ENCODE measurements at places on chromosomes 7 and 10.

DNA sequence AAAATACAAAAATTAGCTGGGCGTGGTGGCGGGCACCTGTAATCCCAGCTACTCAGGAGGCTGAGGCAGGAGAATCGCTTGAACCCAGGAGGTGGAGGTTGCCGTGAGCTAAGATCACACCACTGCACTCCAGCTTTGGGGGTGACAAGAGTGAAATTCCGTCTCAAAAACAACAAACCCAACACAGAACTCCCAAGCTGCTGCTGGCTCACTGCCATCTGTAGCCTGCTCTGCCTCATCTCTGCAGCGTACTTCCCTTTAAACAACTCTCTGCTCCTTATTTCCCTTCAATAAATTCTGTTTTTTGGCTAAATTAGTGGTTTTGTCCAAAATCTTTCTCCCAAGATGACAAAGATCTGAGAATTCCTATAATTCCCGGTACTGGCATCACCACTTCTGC is 189.2 kb upstream of the GALNT17 start:
- DNase-seq: no peak

DNA sequence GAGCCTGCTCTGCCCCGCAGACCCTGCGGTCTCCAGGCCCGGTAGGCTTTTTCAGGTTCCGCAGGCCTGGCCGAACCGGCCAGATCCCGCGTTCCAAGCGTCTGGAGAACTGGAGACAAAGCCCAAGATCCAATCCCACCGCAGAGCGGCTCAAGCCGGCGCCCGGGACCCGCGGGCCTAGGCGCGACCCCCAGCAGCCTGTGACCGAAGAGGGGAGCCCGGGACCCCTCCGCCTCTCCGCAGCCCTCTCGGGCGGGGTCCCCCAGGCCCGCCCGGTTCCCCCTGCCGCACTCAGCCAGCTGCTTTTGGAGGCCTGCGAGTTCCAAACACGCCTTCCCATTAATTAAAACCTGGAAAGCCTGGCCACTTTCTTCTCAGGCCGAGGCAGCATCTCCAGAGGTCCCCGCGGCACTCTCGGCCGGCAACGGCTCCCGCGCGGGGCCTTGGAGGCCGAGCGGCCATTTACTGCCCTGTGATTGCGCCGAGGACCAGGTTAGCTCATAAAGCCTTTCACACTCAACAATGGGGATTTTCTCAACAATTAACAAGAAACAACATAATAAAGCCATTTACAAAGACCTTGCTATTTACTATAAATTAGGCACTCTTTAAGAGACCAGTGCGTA is 16.7 kb downstream of the SKIDA1 start:
- no peak for DNase-seq

DNA sequence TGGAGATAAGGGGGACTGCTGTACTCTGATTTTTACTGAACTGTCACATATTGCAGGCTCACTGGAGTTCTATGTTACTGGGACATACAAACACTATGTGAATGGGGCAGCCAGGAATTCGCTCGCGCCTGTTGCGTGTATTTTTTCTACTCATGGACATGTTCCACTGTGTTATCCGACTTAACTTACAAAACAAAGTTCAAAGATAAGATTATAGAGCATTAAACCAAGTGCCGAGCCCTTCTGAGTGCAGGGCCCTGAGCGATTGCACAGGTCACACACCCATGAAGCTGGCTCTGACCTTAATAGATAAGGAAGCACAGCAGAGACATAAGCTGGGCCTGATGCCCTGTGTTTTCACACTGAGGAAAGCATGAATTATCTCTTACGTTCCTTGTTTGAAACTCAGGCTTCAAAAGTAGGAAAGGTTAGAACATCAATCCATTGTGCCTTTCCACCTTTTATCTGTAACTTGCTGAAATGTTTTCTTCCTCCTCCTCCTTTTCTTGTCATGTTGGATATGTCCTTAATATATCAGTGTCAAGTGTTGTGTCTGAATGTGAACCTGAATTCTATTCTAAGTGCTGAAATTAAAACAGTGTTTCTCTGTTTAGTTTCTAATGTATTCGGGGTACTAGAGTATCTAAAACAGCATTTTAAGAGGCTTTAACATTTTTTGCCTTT is 273.8 kb downstream of the AUTS2 start:
- no peak for DNase-seq

GRCh38 chr7:77455321-77455720 is 39.2 kb upstream of the GSAP start:
- DNase-seq: no peak

DNA sequence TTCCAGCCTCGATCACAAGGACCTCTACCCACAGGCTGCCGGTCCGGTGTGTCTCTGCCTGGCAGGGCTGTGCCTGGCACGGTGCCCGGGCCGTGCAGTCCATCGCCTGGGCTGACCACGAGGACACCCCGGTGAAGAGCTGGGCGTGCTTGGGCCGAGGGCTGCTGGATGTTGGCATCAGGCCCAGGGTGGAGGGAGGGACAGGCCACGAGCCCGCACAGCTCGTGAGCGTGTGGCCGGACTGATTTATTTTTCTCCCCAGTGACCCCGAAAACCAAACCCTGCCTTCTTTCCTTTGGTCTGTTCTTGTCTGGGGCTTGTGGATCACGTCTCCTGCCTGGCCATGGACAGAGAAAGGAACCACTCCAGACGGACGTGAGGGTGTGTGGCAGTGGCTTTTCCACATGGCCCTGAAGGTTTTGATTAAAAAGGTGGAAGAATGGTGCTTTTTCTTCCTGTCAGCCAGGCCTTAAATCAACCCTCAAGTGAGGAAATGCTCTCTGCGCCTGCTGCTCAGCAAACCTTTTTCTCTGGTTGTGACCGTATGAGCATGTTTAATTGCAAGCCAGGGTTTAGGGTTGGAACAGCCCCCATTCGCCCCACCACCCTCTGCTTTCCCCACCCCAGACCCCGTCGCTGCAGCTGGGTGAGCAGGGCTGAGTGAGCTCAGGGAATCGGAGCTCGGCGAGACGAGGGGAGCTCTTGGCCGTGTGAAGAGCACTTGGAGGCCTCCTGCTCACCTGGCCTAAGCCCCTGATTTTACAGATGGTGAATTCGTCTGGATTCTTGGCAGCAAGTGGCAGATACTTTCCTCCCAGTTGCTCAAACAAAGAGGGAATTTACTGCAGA is 130.1 kb downstream of the RGS10 start:
- DNase-seq: no peak

DNA sequence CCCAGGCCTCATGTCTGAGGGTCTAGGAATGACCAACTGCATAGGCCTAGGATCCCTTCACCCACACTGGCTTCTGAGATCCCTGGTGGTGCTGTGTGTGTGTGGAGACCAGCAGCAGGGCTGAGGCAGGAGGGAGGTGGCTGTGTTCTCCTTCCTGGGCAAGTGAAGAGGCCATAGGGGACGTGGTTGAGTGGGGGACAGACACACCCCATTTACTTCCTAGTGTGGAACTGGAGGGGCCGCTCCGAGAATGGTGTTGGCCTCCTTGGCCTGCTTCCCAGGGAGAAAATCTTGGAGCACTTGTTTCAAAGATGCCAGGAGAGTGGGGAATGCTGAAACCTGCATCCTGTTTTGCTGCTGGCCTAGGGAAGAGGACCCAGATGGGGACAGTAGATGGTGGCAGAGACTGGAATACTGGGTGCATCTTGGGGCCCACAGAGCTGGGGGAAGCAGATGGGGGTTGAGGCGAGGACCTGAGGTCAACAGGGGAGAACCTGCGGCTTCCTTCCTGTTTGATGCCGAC is 19.1 kb downstream of the UBTD1 start:
- no peak for DNase-seq

GRCh38 chr7:100016215-100016901 is 962 bp downstream of the ZKSCAN1 start:
- no peak for DNase-seq

- DNase-seq: no peak
Measured at GRCh38 chr10:82294874-82295378, 419.9 kb downstream of the NRG3 start.

DNA sequence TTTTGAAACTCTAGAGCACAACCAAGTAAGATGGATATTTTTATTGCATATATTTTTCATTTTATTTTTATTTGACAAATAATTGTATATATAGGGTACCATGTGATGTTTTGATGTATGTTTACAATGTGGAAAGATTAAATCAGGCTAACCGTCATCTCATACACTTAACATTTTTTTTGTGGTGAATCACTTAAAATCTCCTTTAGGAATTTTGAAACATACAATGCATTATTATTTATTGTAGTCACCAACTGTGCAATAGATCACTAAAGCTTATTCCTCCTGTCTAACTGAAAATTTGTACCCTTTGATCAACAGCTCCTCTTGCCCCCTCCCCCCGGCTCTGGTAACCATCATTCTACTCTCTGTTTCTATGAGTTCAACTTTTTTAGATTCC is 77.2 kb downstream of the DNAH11 start:
- no peak for DNase-seq

DNA sequence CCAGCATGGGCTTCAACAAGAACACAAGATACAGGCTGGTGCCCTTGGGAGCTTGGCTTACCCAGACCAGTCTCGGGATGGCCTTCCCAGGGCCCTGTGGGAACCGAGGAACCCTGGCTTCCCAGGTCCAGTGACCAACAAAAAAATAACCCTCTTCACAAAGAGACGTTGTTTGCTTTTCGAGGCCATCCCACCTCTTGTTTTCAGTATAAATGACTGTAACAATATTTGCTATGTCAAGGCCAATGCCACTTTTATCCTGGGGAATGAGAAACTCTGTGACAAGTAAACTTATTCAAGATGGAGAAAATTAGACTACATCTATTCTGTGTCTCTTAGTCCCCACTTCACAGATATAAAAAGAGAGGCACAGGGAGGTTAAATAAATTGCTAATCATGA is 138.8 kb downstream of the PRPF18 start:
- DNase-seq: no peak

- DNase-seq: no peak
Measured at GRCh38 chr7:85156661-85157208, 30.1 kb downstream of the SEMA3D start.

DNA sequence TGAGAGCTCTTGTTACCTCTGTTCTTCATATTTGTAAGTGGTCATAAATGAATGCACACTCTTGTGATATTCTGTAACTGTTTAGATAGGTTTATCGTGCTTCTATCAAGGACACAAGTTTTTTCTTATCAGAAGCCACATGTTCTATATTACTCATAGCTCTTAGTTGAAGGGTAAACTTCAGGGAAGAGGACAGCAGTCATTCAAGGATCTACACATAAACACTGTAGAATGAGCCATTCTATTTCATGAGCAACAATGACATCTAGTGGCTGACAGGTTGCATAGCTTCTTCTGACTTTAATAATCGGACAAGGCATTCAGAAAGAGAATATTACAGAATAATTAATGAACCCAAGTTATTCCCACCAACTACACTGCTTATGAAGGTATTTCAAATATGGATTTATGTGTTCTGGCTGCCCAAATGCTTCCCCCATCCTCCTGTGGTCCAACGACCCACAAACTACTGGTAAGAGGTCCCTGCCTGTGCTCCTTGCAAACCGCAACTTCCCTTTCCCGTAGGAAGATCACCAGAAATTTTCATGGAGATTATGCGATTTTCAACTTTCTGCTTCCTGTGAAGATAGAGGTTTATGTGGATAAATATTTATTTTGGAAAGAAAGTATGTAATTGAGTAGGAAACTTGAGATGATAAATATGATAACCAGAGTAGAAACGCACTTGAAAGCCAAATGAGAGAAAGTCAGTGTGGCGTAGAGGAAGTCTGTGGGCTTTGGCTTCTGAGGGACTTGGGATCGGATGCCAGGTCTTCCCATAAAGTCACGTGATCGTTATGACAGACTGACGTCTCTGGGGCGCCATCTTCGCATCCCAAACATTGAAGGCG is 16.8 kb upstream of the ABCB5 start:
- no peak for DNase-seq

DNA sequence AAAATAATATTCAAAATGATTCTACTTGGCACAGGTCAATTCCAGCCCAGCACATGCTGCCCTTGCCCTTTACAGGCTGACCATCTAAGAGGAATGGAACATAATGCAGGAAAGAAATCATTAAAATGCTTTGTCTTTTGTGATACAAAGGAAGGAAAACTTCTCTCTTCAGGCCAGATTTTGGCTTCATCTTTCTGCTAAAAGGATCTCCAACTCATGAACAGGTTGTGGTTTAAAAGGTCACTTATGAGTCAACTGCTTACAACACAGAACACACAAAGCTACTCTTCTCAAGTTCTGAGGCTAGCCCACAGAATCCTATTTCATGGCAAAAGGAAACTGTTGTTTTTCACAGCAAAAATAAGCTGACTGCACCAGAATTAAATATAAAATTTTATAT is 197.1 kb downstream of the DOCK4 start:
- no peak for DNase-seq

GRCh38 chr10:71475243-71475871 is 78.6 kb downstream of the CDH23 start:
- DNase-seq: no peak

DNA sequence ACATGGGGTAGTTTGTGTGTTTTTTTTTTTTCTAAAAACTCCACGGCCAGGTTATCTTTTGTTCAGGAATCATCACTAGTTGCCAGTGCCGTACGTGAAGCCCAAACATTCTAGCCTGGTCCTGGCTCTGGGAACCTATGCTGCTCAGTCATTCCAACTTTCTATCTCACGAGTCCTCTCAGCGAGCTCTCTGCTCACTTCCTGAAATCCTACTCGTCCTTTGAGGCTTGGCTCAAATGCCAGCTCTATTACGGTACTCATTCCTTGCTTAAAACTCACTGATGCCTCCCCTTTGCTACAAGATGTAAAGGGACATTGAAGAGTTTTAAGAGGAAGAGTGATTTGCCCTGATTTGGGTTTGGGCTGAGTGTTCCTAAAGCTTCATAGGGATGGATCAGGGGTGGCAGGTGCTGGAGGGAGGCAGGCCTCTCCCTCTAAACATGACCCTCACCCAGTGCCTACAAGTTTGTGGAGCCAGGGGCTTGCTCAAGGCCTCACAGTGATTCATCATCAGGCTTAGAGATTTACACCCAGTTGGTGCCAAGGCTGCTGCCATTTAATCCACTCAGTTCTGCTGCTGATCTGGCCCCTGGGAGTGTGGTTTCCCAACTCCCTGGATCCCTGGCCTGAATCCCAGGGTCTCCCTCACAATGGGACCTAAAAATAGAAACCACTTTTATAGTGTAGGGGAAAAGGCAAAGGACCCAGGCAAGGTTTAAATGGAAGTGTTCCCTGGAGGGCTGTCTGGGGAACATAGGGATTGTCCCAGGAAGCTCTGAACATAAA is 46.1 kb upstream of the R3HCC1L start:
- no peak for DNase-seq

GRCh38 chr10:3090914-3091787 is 23.8 kb downstream of the PFKP start:
- DNase-seq: no peak

Data from stimulated activated CD4-positive, alpha-beta T cell treated with anti-CD3 and anti-CD28 coated beads, Interleukin-4, amount 100 ng/mL, for 4 hours (primary cell).